ENCODE measurements at places on chromosomes 2 and 18. TPM values are rescaled to one million over a fixed set of nuclear protein-coding genes. Genes with fewer than 3 reads are reported as not detected.

- H3K4me3 ChIP-seq, result no peak overlapping the region
- H3K36me3 ChIP-seq, result no peaks in the 10 kb centered on the region
- DNase-seq, result no peak
- no peak overlapping the region for H3K27ac ChIP-seq
- H3K27me3 ChIP-seq, result no peaks in the 10 kb centered on the region
Measured at GRCh38 chr2:104504331-104505073, 349.4 kb upstream of the POU3F3 start.

DNA sequence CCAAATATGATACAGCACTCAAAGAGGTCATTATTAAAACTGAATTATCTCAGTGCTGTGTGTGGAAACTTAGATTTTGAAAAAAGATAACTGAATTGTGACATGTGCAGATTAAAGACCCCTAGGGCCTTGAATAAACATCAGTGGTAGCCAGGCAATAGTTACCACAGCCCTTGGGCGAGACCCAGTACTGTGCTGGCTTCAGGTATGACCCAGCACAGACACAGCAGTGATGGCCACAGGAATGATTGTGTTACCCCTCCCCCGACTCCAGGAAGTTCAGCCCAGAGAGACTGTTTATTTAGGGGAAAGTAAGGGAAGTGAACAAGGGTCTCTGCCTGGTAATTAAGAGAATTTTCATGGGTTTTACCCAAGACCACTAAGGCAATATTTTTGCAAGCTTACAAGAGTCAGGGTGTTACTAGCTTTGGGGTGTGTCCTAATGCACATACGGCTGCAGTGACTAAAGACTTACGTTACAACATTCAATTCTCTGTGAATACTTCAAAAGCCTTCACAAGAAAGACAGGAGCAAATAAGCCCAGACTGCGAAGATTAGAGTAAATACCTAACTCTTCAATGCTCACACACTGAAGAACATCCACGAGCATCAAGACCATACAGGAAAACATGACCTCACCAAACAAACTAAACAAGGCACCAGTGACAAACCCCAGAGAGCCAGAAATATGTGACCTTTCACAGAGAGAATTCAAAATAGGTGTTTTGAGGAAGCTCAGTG, 28.2 kb upstream of the ITGAV start:
- H3K27ac ChIP-seq, result no peak overlapping the region
- no peaks in the 10 kb centered on the region for H3K4me1 ChIP-seq
- no peaks in the 10 kb centered on the region for H3K27me3 ChIP-seq

GRCh38 chr2:70991742-70992141, 2.9 kb downstream of the TEX261 start:
- no peaks in the 10 kb centered on the region for H3K27me3 ChIP-seq
- H3K4me3 ChIP-seq, result no peak overlapping the region
- no peak for DNase-seq
- H3K4me1 ChIP-seq, result peaks cover 22% of the 10 kb centered on the region
- peaks cover 61% of the 10 kb centered on the region for H3K36me3 ChIP-seq
- no peak overlapping the region for H3K27ac ChIP-seq

GRCh38 chr18:79883461-79884293, 67.8 kb downstream of the SLC66A2 start:
- no peaks in the 10 kb centered on the region for H3K27me3 ChIP-seq
- no peaks in the 10 kb centered on the region for H3K4me1 ChIP-seq
- DNase-seq, result no peak
- H3K27ac ChIP-seq, result no peak overlapping the region

The AQP12A gene
- total RNA-seq, result not detected

DNA sequence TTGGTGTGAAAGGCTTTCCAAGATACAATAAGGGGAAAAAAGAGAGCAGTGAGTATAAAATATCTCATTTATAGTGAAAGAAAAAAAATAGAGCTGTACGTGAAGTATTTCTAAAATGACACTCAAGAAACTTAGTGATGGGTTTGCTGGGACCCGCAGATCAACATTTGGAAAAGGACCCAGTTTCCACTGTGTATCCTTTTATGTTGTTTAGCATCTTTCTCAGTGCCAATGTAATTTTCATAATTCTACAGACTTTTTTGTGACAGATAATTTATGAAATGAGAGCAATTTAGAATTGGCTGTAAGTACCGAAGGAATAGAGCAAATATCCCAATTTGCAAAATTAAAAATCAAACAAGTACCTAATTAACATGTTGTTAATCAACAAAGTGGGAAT, 116.9 kb downstream of the SH3BP4 start:
- H3K27me3 ChIP-seq, result no peaks in the 10 kb centered on the region
- DNase-seq, result no peak
- H3K4me1 ChIP-seq, result no peaks in the 10 kb centered on the region
- H3K36me3 ChIP-seq, result no peaks in the 10 kb centered on the region
- H3K27ac ChIP-seq, result no peak overlapping the region
